ENCODE measurements at places on chromosomes 12 and 14.

- no peak for DNase-seq
Measured at GRCh38 chr14:27862684-27863083, 903.9 kb upstream of the FOXG1 start.

DNA sequence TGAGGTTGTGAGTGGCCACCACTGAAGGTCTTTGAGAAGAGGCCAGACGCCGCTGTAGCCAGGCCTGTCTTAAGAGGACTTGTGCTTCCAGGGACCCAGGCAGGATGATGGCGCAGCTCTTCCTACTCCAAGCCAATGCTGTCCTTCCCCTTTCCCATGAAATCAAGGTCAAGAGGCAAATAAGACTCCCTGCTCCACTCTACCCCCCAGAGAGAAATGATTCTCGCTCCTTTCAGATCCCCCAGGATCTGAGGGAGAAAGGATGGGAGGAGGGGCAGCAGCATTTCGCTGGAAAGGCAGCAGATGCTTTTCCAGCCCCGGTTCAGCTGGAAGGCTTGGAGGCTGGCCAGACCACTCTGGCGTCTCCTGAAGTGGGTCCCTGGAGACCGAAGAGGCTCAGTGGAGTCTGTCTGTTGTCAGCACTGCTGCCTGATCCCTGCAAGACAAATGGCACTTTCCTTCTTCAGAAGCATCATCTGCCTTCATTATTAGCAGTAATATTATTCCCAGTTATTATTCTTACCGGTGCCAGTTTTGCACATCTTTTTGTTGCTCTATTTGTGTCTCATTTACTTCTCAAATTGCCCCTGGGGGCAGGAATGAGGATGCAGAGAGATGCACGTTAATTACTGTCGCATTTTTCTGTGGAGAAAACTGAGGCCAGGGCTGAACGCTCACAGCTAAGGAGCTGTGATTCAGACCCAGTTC, 51.4 kb downstream of the C14orf132 start:
- DNase-seq: peak; percentile 80

DNA sequence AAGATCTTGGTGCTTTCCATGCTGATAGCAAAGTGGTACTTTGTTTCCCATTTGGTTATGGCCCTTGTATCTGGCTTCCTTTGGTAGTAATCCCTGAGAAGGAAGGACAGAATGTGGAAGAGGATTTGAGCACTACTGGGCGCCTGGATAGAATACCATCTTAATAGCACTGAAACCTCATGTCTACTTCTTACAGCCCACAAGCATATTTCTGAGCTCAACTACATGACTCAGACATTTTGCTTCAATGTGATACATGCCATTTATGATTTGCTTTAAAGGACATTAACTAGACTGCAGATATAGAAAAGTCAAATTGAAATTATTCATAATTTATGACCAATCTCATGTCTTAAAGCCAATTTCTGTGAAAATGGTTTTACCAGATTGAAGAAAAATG, 80.4 kb downstream of the LIN7A start:
- DNase-seq: peak; percentile 72

DNA sequence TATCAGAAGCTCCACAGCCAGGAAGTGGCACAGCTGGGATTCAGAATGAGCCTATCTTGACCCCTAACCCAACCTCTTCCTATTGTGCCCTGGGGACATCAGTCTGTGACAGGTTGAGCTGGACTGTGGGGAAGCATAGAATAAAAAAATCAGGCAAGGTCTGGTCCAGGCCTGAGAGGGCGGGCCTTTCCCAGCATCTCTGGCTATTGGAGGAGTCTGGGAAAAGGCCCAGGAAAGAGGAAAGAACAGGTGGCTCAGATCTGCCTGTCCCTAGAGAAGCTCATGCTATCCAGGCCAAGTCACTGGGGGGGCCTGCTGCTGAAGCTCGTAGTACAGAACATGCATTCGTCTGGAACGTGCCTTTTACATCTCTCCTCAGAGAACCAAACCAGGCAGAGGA, 100.5 kb downstream of the PPM1H start:
- no peak for DNase-seq

- DNase-seq: no peak
Measured at GRCh38 chr14:99535448-99535847, 54.2 kb downstream of the CCNK start.

DNA sequence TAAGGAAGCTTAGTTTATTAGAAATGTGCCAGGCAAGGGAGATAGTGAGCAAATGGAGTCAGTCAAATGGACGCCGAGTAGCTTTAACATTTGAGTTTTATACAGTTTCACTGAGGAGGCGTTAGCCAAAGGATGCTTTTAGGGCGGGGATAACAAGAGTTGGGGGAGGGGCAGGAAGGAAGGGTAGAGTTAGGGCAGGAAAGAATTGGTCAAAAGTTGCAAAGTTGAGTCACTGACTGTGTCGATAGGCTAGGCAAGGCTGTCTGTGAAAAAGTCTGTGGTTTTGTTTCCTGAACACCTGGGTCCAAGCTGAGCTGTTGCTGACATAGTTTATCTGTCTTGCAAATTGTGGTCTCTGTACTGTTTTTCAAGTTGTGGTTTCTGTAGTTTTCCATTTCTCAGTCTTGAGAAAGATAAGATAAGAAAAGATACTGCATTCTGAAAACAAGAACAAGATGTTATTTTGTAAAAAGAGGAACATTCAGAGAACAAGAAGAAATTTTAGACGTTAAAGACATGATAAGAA, 62.6 kb upstream of the RESF1 start:
- DNase-seq: no peak

DNA sequence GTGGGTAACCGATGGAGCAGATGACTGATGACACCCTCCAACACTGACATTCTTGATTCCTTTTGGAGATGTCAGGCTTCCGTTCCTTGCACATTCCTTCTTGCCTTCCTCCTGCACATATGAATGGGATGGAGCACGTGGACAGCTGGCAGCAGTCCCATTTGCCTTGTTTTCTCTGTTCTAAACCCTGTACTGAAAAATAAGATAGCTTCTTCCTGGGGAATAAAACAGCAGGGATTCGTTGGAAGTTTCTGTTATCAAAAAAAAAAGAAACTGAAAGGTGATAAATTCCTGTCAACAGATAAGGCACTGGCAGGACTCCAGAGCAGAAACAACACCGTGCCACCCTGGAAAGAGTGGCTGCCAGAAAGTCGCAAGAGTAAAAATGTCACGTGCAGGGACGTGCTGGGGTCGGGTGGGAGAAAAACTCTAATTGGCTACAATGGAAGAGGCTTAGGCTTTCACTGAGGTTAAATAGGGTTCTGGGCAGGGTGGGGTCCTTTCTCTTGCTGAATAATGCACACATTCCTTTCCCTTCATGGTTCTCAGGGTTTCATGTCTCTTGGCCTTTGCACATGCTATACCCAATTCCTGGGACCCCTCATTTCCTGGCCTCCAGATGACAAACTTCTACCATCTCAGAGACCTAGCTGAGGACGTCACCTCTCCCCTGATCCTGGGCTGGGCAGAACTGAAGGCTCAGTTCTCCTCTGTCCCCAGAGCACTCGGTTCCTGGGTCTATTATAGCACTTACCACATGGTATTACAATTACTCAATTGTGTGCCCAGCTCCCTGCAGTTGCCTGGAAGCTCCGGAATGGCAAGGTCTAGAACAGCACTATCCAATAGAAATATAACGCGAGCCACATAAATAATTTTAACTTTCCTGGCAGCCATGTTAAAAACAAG, 7.0 kb upstream of the NUAK1 start:
- peak; percentile 28 for DNase-seq

GRCh38 chr12:70398862-70399261, 32.8 kb downstream of the KCNMB4 start:
- no peak for DNase-seq

DNA sequence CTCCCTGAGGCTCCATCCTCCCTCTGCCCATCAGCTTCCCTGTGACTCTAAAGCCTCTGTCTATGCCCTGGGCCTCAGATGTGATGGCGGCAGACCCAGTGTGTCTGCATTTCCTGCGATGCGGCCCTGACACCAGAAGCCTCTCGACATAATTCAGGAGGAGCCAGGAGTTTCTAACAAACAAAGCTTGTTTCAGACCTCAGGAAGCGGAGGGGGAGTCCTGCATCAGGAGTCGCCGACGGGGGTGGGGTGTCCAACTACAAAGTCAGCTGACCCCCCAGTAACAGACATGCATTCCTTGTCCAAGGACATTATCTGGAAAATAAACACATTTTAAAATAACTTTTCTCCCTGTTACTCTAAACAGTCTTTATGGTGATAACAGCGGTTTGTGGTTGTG, 167.5 kb downstream of the DPF3 start:
- no peak for DNase-seq

DNA sequence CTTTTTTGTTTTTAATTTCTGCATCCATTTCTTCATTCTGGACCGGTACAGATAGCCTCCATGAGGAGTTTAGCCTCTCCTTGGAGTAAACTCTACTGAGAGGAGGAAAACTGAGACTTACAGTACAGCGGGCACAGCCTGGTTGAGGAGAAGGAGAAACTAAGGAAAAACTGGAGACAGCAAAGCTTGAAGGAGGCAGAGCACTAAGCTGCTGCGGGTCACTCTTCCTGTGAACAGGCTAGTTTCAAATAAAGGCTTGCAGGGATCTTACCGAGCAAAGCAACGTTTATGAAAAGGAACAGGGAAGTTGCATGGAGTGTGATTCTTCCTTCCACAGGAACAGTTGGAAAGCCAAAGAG, 348 bp upstream of the SSTR1 start:
- DNase-seq: no peak

GRCh38 chr12:80598004-80598606, 109.3 kb upstream of the MYF6 start:
- peak; percentile 62 for DNase-seq

DNA sequence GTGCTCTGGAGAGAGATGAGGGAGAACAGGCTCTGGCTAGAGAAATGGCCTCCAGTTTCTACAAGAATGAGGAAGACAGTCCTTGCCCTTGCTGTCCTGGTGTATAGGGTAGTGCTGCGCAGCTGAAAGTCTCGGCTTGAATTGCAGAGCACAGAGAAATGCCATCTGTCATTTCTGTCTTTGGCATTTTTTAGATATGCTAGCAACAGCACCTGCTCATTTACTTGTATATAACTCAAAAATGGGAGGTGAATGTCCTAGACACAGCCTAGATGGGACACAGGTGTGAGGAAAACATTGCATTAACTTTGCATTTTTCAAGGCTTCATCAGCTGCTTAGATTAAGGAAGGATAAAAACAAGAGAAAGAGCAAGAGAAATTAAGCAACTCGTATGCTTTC, 35.8 kb downstream of the GPR19 start:
- DNase-seq: no peak

DNA sequence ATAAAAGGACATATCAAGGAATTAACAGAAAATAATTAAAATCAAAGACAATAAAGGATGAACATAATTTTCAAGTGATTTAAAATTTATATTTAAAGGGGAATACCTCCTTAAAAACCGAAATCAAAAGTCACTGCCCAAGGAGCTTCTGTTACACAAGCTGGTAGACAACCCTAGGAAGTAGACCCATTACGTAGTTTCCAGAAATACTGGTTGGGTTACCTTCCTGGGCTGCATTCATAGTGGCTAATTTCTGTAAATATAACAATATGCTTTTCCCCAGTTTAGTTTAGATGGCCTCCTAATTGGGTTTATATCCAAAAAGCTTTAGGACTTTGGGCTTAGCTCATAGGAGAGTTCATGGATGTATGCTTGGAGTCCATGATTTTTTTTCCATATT, 2.1 kb upstream of the EDDM3A start:
- no peak for DNase-seq

DNA sequence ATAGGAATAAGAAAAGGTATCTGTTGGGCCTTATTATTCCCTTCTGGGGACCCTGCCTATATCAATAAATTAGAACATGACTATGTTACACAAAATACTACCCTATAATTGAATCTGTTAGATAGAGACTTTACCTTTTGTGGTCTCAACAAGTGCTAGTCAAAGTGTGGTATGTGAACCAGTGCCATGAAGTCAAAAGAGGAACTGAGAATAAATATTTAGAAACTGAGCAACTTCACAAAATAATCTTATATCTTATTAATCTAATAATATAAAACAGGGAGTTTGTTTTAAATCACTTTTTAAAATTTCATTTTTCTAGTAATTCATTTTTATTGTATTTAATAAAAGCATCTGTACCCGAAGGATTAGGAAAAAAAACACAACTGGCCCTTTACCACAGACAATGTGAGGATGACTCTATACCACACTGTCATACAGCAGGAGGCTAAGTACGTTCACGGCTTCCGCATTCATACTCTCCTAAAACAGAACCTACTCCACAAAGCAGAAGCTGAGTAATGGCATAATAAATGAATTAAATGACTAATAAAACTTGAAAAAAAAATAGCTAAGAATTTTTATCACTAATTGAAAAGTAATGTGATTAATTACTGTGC, 42.1 kb downstream of the SEC23A start:
- DNase-seq: no peak

GRCh38 chr12:90166671-90167070, 458.0 kb upstream of the ATP2B1 start:
- DNase-seq: no peak

GRCh38 chr14:90587252-90587910, 190.6 kb downstream of the CALM1 start:
- no peak for DNase-seq

GRCh38 chr12:58034712-58035111, 93.3 kb downstream of the ATP23 start:
- no peak for DNase-seq

GRCh38 chr12:104657726-104658484, 201.2 kb downstream of the CHST11 start:
- no peak for DNase-seq

DNA sequence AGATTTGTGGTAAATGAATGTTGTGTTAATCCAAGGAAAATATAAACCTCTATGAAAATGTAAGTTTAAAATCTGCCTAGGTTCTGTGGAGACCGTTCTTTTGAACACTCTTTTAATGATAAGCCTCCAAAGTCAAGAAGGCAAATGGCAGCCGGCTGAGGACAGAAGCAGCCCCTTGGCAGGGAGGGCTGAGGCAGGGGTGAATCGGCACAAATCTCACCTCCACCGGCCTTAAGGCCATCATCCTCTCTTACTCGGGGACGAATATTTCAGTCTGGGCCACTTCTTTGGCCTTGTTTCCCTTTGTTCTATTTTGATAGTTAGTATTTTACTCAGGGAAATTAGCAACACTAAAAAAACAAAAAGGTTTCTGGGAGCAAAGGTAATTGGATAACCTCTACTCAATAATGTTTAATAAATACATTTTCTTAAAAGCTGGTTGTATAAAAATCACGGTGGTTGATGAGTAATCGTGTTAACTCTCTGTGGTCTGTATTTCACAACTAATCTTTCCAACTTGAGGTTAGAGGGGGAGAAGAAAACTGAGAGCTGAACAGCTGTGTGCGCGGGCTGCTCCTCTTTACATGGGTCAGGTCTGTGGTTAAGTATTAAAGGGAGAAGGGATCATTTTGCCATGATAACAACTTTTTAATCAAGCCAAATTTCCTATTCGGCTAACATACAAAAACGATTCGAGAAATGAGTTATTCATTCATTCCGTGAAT, 18.6 kb downstream of the LGMN start:
- DNase-seq: peak; percentile 78

GRCh38 chr14:22556021-22556989, 32.7 kb downstream of the DAD1 start:
- peak; percentile 62 for DNase-seq

DNA sequence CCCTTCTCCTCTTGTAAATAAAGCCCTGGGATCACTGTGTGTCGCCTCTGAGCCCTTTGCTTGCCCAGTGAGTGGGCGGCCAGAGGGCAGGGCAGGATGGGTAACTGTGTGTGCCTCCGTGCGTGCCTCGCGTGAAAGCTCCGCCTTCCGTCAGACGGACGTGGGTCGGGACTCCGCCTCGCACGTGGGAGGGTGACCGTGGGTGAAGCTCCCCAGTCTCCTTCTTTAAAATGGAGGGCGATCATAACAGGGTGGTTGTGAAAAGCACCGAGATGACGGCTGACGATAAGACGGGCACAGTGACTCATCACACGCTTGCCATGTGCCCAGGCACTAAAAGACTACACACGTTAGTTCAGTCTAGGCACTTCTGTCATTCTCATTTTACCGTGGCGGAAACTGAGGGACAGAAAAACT, 9.2 kb downstream of the PHB2 start:
- peak; percentile 66 for DNase-seq
